Activated T-helper 2 cell treated with anti-CD3 and anti-CD28 coated beads, Interferon-gamma antibody, Interleukin-2, Interleukin-4, amounts not matched to agents 10 μg/mL and 5 μg/mL and 100 μg/mL, durations not matched to agents 14 hours and 24 hours and 36 hours (primary cell): ENCODE measurements at places on chromosomes 12 and 14.

- no peak for DNase-seq
These were observed 5.7 kb upstream of the CLEC14A start for GRCh38 chr14:38261620-38262019.

DNA sequence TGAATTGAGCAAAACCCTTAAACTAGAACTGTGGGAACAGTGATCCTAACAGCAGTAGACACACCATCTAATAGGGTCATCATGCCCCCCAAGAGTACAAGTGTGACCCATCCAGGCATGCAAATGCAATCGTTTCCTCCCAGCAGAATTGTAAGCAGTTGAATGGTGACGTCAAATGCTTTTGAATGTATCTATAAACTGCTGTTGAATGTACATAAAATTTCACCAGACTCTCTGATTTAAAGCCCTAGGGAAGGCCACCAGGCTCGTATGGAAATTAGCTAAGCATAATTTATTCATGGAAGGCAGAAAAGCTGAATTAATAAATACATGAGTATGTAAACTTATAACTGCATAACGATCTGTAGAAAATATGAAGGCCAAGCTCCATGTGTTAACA, 482.9 kb downstream of the EGLN3 start:
- DNase-seq = no peak

GRCh38 chr14:58808828-58809227, 171.1 kb downstream of the DACT1 start:
- no peak for DNase-seq

GRCh38 chr14:65832431-65833266, 420.1 kb downstream of the FUT8 start:
- no peak for DNase-seq

DNA sequence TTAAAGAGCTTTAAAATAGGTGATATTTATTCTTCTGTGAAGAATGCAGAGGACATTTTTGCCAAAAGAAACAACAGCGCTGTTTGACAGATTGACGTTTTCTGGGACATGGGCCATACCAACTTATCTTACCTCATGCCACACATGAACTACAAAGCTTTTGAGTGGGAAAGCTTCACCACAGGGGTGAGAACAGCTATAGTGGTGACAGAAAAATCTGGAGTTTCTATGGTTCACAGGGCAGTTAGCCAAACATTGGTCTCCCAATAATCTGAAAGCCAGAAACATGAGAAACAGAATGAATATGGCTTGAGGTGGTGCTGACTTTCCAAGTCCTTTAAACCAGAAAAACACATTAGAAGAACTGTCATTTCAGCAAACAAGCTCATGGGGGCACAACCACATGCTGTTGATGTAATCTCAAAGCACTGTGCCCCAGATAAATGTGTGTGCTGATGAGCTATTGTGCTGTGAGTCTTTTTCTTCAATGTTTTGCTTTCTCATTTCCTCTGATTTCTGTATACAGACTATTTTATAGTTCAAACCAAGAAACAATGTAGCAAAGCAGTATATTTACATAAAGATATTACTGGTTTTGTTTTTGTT, 905.4 kb downstream of the SLC16A7 start:
- DNase-seq = no peak
